ENCODE measurements at places on chromosomes 16 and 17.
A peak's percentile ranks its signal among the peaks of the same experiment; 100 is the strongest.

DNA sequence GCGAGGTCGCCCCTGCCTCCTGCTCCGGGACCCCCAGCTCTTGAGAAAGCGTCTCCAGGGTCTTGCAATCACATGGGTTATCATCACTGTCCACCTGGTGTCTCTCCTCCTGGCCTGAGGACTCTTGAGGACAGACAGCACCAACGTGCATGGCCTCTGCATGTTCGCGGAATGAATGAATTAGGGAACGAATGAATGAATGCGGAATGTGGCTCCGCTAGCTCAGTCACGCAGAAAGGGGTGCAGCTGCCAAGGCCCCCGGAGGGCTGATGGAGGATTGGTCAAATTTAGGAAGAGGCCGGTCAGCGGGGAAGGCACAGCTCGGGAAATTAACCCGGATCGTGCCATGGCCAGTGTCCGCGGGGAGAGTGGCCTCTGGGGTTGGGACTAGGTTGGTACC is 3.3 kb downstream of the FBXL16 start:
- DNase-seq, result no peak

DNA sequence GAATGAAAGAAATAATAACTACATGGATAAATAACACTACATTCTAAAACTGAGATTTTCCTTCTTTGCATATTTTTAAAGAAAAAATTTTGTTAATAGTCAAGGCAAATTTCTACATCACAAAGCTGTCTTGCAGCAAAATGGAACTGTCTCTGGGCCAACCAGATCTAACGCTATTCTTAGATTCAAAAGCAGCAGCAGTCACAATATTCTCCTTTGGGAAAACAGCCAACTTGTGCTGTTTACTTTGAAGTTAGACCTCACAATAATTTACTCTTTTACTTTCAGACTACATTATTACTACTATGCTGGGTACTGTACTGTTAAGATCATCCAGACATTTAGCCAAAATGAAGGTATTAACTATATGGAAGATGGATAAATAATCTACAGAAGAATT is 189.1 kb downstream of the CEP112 start:
- no peak for DNase-seq

DNA sequence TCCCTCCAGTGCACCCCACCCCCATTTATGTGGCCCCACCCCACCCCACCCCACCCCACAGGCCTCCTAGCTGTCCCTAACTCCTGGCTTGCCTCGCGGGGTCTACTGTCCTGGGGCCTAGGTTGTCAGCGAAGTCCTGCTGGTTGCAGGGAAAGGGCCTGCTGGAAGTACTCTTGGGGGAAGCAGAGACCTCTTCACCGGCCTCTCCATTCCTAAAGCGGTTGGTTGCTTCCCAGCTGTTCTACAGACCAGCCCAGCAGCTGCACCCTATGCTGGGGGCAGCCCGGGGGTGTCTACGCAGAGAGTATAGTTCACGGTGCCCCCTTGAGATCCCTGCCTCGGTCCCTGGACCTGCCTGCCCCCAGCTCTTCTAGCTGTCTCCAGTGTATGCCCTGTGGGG is 56.2 kb downstream of the BAIAP2 start:
- no peak for DNase-seq

DNA sequence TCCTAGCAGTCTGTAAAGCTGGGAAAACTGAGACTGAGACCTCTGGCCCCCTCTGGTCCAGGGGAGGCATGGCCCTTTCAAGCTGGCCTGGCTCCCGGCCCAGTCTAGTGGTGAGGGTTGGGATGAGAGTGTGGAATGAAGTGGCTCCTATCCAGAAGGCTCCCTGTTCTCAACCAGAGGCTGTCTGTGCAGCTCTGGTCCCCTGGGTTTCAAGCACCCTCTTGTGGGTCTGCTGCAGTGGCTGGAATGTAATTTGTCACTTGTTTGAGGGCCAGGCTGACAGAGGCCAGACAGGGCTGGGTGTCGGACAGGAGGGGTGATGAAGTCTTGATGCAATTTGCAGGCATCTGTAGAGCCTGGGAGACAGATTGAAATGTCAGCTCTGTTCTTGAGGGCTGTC is 22.1 kb upstream of the PHF12 start:
- no peak for DNase-seq

DNA sequence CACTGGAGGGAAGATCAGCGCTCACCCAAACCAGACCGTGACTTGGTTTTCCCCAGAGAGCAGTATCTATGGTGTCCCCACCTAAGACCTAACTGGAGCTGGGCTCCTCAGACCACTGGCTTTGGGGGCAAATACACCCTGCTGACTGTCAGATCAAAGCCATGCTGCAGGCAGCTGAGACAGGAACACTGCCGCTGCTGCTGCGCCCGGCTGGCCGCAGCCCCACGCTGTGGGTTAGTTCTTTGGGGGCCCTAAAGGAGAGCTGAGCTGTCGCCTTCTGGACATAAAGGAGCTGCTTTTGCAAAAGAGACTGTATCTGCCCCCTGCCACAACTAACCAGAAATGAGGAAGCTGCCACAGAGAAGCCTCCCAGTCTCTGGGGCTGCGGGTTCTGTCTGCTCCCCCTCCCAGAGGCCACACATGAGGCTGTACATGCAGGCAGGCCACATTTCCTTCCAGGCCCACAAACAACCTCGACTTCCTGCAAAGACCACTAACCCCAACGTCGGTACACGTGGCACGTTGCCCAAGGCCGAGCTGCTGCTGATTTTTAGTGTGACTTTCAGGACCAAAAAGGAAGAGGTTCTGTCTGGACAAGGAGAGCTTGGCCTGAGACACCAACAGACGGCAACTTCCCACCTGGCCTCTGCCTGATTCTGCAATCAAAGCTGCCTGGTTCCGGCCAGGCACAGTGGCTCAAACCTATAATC is 18.2 kb upstream of the ABR start:
- peak; percentile 47 for DNase-seq

DNA sequence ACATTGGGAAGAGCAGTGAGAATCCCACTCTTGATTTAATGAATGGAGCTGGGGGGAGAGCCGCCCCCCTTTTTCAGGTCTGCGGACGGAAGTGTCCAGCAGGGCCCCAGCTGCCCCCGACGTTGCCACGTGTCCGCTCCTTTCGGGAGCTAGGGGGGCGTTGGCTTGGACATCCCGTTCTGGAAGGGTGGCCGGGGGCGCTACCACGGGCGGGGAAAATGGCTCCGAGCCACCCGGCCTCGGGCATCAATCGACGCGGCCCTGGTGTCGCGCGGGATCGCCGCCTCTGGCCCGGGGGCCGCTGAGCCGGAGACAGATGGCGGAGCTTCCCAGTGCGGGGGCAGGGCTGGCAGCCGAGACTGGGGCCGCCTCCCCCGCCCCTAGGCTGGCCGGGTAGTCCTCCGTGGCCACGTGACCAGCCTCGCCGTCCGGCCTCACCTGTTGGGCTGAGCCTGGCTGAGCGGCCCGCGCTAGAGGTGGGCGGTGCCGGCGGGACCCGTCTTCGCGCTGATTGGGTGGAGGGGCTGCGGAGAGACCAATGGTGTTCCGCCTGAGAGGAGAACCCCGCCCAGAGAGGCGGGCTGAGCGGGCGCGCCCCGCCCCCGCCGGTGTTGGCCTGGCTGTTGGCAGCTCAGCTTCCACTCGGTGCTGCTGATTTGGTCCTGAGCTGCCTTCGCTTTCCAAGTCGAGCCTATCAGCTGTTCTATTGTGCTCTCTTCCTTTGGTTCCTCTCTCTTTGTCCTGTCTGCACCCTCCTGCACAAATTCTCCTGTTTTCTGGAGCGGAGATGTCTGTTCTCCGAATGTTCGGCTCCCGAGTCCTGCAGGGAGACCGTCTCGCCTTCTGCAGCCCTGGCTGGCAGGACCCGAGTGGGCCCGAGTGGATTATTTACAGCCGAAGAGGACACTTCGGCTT is 8.3 kb downstream of the HS3ST3B1 start:
- DNase-seq, result peak; percentile 85

DNA sequence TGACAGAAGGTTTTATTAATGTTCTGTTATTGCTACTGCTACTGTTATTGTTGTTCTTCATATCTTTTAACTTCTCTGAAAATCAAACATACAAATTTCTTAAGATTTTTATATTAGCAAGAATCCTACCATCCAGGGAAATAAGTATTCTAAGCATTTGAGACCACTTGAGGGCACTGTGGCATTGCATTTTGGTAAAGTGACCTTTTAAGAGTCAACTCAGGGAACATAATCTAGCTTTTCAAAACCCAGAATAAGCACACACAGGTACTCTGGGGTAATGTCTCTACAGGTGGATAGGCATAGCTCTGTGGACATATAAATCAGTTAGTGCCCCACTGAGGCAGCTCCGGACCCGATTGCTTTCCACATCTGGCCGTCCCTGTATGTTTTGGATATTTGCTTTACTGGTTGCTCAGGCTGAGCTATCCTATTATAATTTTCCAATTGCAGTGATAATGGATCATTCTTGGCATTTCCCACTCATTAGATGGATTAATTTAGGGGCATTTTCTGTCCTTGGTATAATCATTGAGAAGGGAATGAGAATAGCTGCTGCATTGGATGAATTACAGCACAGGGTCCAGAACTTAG is 1425.1 kb upstream of the CDH8 start:
- DNase-seq, result no peak

DNA sequence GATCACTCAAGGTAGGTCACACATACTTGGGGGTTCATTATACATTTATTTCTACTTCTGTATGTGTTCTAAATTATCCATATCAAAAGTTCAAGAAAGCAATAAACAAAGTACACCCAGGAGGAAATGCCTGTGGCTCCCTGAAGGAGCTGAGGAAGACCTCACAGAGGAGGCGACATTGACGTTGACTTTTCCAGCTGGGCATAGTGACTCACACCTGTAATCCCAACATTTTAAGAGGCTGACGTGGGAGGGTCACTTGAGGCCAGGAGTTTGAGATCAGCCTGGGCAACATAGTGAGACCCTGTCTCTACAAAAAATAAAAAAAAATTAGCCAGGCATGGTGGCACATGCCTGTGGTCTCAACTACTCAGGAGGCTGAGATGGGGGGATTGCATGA is 16.3 kb downstream of the ITGAD start:
- DNase-seq, result no peak

DNA sequence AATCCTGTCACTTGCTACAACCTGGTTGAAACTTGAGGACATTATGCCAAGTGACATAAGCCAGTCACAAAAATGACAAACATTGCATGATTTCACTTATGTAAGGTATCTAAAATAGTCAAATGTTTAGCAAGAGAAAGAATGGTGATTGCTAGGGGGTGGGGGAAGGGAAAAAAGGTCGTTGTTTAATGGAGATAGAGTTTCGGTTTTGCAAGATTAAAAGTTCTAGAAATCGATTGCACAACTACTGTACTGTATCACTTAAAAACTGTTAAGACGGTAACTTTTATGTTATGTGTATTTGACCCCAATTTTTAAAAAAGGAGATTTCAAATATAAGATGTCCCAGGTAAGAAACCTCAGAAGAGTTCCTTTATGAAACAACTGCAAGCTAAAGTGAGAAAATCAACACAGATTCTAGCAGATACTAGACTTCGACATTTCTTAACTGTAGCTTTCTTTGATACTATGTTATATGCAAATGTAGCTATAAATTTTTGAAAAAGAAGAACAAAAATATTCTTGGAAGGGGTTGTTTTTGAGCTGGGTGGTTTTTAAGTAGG is 5.9 kb downstream of the MEOX1 start:
- no peak for DNase-seq

- DNase-seq, result no peak
These were observed 186.5 kb downstream of the PRKCA start for GRCh38 chr17:66488864-66489263.

- no peak for DNase-seq
These were observed 46.0 kb downstream of the BEAN1 start for GRCh38 chr16:66473051-66473571.

- no peak for DNase-seq
These were observed 12.4 kb downstream of the ZNF213 start for GRCh38 chr16:3147046-3147756.

GRCh38 chr17:42342242-42343008 is 45.8 kb downstream of the STAT3 start:
- DNase-seq, result no peak

Data from stimulated activated CD8-positive, alpha-beta memory T cell treated with anti-CD3 and anti-CD28 coated beads, Interleukin-2, amount 100 ng/mL, for 1 hour (primary cell).